ENCODE measurements at places on chromosomes 12 and 14. TPM values are rescaled to one million over a fixed set of nuclear protein-coding genes. Genes with fewer than 3 reads are reported as not detected.
A peak's percentile ranks its signal among the peaks of the same experiment; 100 is the strongest.

SLC10A1 gene
- total RNA-seq = not detected

ACVRL1 gene
- 0.62 TPM for total RNA-seq

DNA sequence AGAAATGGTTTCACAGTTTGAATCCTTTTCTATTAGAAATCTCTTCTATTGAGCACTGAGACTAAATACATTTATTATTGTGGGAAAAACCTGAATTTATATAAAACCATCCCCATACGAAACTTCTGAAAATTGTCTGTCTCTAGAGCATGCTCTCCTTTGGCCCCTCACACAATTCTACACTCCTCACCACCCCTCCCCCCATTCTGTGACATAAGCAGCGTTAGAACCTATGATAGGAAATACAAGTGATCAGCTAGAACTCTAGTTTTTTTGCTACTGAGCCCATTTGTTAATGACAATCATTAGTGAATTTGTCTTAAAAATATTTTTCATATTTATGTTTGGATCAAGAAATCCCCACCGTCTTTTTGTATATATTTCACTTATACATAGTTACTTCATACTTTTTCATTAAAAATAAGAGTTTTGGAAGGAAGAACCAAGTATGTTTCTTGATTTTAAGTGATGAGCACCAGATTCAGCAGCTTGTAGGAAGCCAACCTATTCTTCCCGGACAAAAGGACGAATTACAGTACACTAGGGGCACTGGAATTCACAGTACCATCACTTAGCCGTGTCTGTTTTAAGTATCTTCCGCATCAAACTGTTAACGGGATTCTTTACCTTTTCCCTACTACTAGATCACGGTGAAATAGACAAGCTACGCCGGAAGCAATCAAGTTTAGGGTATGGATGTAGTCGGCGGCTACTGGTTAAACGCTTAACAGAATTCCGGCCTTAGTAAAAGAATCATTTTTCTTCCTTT is 724 bp downstream of the GTSF1 start:
- no peaks in the 10 kb centered on the region for H3K27me3 ChIP-seq
- H3K36me3 ChIP-seq = no peaks in the 10 kb centered on the region
- peaks cover 24% of the 10 kb centered on the region for H3K4me1 ChIP-seq

DNA sequence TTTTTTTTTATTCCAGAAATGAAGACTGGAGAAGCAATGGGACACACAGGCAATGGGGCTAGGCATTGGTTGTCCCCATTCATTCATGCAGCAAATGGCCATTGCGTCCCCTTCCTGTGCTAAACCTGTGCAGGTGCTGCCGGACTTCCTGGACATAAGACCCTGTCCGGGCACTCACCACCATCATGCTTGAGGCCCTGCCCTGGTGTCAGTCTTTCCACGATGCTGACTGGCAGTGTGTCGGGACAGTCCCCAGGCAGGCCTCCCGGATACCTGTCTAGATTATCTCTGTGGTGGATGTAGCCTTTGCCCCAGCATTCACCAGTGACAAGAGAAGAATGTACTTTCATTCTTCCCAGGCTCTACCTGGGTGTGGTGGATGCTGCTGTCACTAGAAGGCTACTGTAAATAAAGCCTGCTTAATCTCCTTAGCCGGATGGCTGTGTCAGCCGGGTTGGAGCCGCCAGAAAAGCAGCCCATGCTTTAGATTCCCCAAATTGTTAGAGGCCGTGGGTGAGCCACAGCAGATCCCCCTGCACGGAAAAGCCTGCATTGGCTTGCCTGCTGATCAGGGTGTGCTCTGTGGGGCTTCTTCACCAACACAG is 94.5 kb upstream of the PARP11 start:
- H3K4me1 ChIP-seq = no peaks in the 10 kb centered on the region
- no peak overlapping the region for H3K4me3 ChIP-seq
- no peak for DNase-seq
- H3K36me3 ChIP-seq = no peaks in the 10 kb centered on the region

DNA sequence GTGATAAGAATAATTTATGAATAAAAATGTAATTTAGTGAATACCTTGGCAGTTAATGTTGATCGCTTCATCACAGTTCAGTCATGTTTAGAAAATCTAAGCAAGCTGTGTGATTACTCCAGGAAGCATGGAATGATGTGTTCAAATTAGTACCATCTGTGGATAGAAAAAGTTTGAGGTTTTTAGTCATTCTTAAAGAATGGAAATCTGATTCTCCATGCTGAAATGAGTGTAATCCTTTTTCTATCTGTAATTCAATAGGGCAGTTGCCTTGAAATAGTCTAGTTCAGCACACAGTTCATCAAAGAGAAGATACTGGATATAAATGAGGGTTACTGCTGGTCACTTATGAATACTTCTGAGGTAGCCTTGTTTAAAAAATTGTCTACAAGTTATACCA is 127.2 kb upstream of the MYF6 start:
- H3K4me3 ChIP-seq = no peak overlapping the region
- DNase-seq = no peak
- H3K4me1 ChIP-seq = no peaks in the 10 kb centered on the region
- H3K27ac ChIP-seq = no peak overlapping the region
- H3K36me3 ChIP-seq = no peaks in the 10 kb centered on the region
- H3K27me3 ChIP-seq = no peaks in the 10 kb centered on the region

DNA sequence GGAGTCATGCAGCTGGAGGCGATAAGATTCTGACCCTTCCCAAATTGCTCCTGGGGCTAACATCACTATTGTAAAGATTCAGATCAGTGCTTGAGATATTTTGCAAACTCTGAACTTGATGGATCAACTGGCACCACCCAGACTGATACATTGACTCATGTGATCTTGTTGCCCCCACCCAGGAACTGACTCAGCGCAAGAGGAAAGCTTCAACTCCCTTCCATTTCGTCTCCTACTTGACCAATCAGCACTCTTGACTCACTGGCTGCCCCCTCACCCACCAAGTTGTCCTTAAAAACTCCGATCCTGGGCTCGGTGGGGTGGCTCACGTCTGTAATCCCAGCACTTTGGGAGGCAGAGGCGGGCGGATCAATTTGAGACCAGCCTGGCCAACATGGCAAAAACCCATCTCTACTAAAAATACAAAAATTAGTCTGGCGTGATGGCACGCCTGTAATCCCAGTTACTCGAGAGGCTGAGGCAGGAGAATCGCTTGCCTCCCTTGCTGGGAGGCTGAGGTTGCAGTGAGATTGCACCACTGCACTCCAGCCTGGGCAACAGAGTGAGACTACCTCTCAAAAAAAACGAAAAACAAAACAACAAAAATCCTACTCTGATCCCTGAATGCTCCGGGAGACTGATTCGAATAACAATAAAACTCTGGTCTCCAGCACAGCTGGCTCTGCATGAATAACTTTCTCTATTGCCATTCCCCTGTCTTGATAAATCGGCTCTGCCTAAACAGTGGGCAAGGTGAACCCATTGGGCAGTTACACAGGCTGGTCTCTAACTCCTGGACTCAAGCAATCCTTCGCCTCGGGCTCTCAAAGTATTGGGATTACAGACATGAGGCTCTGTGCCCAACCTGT is 9.8 kb upstream of the ARF6 start:
- peak; percentile 72 for DNase-seq
- peaks cover 35% of the 10 kb centered on the region for H3K4me1 ChIP-seq
- H3K27me3 ChIP-seq = no peaks in the 10 kb centered on the region
- no peak overlapping the region for H3K27ac ChIP-seq

DNA sequence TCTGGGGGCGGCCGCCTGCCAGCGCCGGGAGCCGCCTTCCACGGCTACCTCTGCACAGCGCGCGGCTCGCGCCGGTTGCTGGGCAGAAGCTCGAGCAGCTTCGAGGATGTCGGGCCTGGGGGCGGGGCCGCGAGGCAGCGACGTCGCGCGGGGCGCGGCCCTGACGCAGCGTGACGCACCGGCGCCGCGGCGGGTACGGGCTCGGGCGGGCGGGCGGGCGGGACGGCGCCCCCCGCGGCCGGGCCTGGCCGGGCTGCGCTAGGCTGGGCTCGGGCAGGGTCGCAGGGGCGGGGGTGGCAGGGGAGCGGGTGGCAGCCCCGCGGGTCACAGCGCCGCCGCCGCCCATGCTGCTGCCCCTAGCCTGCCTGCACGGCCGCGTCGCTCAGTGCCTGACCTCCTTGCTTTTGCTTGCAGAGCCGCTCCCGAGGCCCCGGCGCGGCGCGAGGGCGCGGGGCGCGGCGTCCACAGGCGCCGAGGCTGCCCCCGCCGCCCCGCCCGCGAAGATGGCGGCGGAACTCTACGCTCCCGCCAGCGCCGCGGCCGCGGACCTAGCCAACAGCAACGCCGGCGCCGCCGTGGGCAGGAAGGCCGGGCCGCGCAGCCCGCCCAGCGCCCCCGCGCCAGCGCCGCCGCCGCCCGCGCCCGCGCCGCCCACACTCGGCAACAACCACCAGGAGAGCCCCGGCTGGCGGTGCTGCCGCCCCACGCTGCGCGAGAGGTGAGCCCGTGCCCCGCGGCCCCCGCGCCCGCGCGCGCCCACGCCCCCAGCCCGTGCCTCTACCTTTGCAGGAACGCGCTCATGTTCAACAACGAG is at the start of gene BTBD6:
BTBD6 (plus strand) TSS at position 166 of the 814 bp plus-strand sequence; CDS start at position 345, 179 bp downstream.
- no peaks in the 10 kb centered on the region for H3K36me3 ChIP-seq
- H3K27ac ChIP-seq = no peak within 1 kb of the TSS
- H3K4me3 ChIP-seq = peak within 1 kb of the TSS; percentile 72
- DNase-seq = peak; percentile 84
- no peaks in the 10 kb centered on the region for H3K4me1 ChIP-seq

GRCh38 chr12:133256321-133256720 is 20.6 kb upstream of the ANHX start:
- no peak overlapping the region for H3K4me3 ChIP-seq
- H3K36me3 ChIP-seq = no peaks in the 10 kb centered on the region
- H3K27me3 ChIP-seq = no peaks in the 10 kb centered on the region

DNA sequence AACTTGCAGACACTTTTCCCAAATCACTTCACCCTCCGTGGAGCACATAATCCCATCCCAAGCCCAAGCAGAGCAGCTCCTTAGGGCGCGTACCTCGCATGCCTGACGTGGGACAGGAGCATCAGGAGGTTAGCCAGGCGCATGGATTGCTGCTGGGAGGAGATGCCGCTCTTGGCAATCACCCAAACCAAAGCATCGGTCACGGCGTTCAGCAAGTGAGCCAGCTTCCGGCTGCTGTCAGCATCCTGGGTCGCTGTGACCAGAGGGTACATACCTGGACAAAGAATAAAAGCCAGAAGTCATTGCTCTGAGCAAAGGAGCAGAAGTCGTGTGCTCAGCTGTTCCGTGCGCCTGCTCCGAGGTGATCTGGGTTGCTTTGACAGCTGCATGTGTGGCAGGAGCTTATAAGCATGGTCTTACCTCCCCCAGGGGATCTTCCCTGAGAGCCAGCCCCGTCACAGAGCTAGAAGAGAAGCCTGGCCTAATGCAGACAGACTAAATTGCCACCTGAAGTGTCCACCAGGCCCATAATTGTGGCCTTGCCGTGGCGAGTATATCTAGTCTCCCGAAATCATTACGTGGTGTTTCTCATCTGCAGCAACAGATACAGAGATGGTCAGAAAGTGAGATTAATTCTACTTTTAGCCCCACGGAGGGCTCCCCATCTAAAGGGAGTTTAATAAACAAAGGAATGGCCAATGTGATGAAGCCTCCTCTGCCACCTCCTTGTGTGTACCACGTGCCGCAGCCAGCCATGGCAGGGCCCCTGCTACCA is 59.1 kb downstream of the ESR2 start:
- no peaks in the 10 kb centered on the region for H3K36me3 ChIP-seq
- no peak for DNase-seq
- no peak overlapping the region for H3K4me3 ChIP-seq
- no peaks in the 10 kb centered on the region for H3K4me1 ChIP-seq
- no peaks in the 10 kb centered on the region for H3K27me3 ChIP-seq

- DNase-seq = no peak
- no peak overlapping the region for H3K27ac ChIP-seq
- H3K4me1 ChIP-seq = peaks cover 25% of the 10 kb centered on the region
These were observed 2.3 kb upstream of the NAA30 start for GRCh38 chr14:57388067-57388466.

Data from GM23338 (cell line).